Right atrium auricular region (tissue), 2 donors: ENCODE measurements at places on chromosomes 7 and 10. TPM values are rescaled to one million over a fixed set of nuclear protein-coding genes. Genes with fewer than 3 reads are reported as not detected.
A peak's percentile ranks its signal among the peaks of the same experiment; 100 is the strongest.

The MUC12 gene
- not detected for total RNA-seq

The MSMB gene
- total RNA-seq: not detected

The PUS7 gene
- total RNA-seq: 4.3 TPM

The LYZL1 gene
- not detected for total RNA-seq

The CAMK2B gene
- total RNA-seq: 79.9 TPM

The TMEM26 gene
- 0.08 TPM for total RNA-seq

The FXYD4 gene
- total RNA-seq: not detected

The CUBN gene
- total RNA-seq: 0.15 TPM

The GNGT1 gene
- not detected for total RNA-seq

DNA sequence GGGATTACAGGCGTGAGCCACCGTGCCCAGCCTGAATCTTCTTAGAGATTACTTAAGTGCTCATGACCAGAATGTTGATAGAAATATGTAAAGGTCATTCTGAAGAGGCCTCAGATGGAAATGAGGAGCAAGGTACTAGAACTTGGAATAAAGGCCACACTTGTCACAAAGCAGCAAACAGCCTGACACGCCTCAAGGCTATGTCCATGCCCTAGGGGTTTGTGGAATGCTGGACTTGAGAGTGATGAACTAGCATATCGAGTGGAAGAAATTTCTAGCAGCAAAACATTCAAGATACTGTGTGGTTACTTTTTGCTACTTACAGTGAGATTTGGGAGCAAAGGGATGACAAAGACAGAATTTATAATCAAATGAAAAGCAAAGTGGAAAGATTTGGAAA, 39.0 kb downstream of the ZNF438 start:
- no peak for DNase-seq

GRCh38 chr10:129309565-129309964, 157.5 kb upstream of the MGMT start:
- DNase-seq: no peak

GRCh38 chr10:124719213-124719851, 24.8 kb downstream of the FAM53B start:
- DNase-seq: no peak

GRCh38 chr10:107576746-107577145, 412.2 kb upstream of the SORCS1 start:
- DNase-seq: no peak

GRCh38 chr10:75450075-75450445, 18.6 kb downstream of the LRMDA start:
- DNase-seq: no peak

DNA sequence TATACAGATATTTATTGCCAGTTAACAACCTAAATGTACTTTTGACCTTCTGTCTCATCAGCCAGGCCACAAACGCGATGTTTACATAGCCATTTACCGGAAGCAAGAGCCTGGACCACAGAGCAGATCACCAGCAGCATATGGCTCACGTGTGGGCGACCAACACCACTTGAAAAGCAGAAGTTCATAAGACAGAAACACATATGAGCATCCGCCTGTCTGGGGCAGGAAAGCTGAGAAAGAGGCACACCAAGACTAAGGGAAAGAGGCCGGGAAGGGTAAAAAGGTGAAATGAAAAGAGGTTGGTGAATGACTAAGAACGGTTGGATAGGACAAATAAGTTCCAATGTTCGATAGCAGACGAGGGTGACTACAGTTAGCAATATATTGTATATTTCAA, 1.3 kb downstream of the ABCB1 start:
- no peak for DNase-seq

DNA sequence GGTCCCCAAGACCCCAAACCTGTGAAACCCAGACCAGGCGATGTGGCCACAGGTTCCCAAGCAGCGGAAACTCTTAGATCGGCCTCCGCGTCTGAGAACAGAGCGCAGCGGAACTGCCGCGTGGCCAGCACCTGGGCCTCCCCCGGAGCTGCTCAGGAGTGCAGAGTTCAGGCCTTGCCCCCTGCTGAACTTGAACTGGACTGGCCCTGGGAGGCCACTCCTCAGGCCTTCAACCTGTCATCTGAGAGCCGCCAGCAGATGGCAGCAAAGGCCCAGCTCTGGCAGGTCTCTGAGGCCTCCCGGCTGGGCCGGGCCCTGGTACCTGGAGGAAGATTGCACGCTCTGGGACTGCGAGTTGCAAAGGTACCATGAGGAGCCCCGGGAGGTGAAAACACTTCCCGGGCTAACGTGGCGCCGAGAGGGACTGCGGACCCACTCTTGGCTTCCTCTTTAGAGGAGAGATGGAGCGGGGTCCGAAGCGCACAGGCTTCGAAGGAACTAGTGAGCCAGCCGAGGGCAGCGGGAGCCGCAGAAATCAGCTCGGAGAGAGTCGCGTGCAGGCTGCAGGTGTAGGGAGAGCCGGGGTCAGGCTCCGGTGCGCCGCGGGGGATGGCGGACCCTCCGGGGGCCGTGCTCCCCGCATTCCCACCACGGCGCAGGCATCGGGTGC, 89.2 kb downstream of the PAXIP1 start:
- peak; percentile 85 for DNase-seq

- DNase-seq: no peak
These were observed 402 bp upstream of the CDHR1 start for GRCh38 chr10:84193846-84194423.

GRCh38 chr7:1150400-1151002, 9.5 kb downstream of the ZFAND2A start:
- no peak for DNase-seq

DNA sequence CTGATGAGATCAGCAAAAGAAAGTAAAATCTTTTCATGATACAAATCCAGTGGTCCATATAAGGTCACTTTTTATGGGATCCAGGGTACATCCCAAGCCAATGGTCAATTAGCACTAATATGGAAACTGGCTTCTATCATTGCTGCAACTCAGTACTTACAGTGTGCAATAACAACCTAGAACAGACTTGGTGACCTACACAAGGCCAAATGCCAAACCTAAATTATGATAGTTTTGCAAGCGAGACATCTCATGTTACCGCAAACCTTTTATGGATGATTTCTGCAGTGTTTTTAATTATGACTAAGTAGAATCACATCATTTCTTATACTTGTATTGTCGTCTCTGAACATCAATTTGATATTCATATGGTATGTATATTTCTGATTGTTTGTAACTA, 583.5 kb upstream of the SEMA3D start:
- no peak for DNase-seq

DNA sequence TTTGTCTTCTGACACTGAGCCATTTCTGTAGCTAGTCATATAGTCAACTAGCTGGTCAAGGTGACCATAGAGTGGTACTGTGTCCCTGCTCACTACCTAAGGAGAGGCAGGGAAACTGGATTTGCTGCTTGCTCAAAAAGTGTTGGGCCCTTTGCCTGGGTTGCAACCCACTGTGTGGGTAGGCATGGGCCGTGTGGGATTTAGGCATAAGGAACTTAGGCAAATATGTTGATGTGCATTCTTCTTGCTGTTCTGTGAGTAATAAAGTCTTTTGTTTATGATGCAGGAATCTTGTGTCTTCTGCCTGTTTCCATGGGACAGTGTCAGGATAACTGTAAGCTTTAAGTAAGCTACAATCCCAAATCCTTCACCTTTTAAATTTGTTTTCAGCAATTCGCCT, 23.1 kb upstream of the TCTN3 start:
- DNase-seq: no peak

DNA sequence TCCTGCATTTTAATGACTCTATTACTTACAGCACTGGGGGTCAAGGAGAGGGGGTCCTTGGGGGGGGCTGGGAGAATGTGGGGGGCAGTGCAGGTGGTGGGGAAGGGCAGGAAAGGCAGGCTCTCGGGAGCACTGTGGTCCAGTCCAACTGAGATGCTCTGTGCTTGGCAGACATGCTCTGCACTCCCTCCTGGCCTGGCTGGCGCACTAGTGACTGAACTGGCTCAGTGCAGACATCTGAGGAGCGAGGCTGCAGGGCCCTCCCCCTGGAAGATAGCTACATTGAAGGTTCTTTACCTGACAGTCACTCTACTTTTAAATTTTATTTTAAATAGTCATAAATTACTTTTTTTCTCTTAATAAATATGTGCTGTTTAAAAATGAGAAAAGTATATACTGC, 105.7 kb downstream of the NEURL1 start:
- no peak for DNase-seq

DNA sequence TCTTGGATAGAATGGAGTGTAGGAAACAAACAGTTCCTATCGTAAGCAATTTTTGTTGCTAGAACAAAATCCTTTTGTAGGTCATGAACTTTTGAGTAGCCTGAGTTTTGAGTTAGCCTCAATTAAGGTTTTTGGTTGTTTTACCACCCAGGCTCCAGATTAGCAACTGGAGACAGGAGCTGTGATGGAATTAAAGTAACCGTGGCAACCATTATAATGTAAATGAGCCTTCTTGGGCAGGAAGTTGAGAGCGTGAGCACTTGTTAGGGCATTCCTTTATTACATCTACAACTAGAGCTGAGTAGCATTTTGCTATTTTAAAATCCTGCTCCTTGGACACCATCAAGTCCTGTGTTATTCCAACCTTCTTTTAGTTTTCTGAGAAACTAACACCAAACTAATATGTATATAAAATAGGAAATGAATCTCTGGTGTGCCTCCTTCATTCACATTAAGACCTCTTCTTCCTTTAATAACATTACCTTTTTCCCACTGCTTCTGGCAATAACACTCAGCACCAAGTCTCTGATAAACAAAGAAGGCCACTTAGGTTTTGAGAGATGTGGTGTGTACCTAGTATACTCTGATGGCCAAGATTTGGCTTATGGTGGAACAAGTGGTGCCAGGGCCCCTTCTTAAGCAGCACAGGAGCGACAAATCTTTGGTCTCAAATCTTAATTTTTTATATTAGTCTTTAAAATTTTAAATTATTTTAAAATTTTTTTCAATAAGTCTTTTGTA, 34.0 kb downstream of the AHCYL2 start:
- DNase-seq: no peak

DNA sequence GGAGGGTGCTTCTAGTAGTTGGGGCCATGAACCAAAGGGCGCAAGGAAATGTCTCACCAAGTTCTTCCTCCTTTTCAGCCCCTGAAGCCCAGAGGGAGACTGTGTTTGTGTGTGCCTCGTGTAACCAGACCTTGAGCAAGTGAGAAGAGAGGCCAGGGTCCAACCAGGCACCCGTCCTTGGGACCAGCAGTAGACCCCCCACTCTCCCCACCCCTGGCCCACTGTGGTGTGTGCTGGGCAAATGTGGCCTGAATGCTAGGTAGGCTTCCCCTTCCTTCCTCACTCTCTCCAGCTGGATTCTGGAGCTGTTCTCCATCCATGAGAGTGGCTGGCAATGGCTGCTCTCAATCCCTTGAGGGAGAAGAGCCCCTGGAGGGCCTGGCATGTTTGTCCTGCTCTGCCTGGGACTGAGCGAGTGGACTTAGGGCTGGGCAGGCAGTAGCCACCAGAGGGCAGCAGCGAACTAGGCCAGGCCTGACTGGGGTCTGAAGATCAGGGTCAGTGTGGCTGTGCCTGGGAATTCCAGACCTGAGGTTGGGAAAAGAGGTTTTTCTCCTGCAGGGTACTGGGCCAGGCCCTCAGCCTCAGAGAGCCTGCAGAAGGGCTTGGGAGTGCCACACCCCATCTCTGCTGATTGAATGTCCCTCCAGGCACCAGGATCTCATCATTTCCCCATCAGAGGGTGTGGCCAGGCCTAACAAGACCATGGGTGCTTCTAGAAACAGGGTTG, 12.5 kb downstream of the SFRP5 start:
- no peak for DNase-seq

GRCh38 chr7:104883248-104883717, 130.7 kb upstream of the KMT2E start:
- DNase-seq: no peak

DNA sequence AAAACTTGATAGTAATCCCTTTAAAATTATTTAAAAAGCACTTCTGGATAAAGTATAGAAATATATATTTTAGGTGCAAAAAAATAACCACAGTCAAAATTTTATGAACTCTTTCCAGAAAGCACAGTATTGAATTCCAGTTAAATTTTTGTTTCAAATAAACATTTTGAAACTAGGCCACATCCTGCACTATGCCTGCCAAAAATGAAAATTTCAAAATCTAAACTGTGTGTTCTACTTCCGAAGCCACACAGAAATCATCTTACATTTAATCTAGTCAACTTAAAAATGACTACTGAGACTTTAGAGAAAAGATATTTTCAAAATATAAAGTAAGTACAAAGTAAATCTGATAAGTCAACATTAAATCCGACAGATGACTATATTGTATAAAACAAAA, 50.0 kb downstream of the MAGI2 start:
- no peak for DNase-seq

DNA sequence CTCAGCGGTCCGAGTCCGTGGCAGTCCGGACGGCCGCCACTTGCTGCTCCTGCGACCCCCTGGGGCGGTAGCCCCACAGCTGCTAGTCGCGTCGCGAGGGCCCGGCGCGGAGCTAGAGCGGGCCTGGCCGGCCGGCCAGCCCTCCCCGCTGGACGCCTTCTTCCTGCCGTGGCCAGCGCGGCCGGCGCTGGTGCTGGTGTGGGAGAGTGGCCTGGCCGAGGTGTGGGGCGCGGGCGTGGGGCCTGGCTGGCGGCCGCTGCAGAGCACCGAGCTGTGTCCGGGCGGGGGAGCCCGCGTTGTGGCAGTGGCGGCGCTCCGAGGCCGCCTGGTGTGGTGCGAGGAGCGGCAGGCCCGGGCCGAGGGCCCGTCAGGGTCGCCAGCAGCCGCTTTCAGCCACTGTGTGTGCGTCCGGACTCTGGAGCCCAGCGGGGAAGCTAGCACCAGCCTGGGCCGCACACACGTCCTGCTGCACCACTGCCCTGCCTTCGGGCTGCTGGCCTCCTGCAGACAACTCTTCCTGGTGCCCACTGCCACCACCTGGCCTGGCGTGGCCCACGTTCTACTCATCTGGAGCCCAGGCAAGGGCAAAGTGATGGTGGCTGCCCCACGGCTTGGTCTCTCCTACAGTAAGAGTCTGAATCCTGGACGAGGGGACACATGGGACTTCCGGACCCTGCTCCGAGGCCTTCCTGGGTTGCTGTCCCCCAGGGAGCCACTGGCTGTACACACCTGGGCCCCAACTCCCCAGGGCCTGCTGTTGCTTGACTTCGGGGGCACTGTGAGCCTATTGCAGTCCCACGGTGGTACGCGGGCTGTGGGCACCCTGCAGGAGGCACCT, 631 bp downstream of the HPS6 start:
- DNase-seq: no peak

DNA sequence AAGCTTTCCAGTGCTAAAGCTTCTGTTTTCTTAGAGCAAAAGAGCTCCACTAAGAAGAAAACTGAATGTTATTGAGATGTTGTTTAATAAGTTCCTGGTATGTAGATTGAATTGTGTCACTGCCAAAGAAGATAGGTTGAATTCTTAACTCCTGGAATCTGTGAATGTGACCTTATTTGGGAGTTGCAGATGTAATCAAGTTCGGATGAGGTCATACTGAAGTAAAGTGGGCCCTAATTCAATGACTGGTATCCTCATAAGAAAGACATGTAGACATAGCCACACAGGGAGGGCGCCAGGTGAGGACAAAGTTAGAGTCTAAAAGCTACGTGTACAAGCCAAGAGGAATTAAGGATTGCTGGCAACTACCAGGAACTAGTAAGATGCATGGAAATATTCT, 732.1 kb upstream of the C7orf33 start:
- DNase-seq: no peak

DNA sequence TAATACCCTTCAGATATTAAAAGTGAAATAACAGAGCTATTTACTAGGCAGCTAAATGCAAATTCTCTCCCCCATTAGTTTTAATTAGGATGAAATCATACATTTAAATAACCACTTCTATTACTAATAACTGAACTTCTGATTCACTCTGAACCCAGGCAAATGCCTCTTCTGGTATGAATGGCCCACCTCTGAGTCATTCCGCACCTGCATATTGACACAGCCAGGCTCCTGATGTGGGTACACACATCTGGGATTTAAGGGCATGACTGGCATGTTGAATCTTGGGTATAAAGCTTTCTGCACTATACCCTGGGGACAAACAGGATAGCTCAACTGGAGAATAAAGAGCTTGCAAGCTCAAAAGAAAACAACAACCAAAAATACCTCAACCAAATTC, 140.9 kb downstream of the AUTS2 start:
- no peak for DNase-seq
